AG08395 (cell line): ENCODE measurements at places on chromosomes 4 and X.

DNA sequence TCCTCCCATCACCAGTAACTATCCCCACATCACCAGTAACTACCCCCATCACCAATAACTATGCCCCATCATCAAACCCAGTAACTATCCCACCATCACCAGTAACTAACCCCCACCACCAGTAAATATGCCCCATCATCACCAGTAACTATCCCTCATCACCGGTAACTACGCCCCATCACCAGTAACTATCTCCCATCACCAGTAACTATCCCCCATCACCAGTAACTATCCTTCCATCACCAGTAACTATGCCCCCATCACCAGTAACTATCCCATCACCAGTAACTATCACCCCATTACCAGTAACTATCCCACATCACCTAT lies 2.9 kb downstream of the ASMTL start:
- DNase-seq, result no peak

- no peak for DNase-seq
Observed at GRCh38 chr4:176303938-176304337, 15.8 kb upstream of the SPCS3 start.

DNA sequence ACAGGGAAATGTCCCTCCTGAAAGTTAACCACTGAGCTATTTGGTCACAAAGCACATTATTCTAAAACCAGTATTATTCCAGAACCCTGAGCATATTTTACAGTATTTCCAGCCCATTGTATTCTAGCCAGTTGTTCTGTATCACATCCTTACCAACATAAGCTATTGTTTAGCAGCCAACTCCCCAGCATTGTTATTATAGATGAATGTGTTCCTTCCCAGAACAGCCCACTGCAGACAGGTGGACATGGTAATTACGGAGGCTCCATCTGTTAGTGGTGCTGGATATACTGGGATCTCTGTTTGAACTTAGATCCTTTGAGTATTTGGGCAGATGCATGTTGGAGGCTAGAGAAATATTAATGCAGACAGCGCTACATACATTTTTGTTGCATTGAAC lies 126.1 kb downstream of the MGST2 start:
- DNase-seq, result no peak

- no peak for DNase-seq
Observed at GRCh38 chr4:15704129-15704528, 1.3 kb downstream of the BST1 start.

DNA sequence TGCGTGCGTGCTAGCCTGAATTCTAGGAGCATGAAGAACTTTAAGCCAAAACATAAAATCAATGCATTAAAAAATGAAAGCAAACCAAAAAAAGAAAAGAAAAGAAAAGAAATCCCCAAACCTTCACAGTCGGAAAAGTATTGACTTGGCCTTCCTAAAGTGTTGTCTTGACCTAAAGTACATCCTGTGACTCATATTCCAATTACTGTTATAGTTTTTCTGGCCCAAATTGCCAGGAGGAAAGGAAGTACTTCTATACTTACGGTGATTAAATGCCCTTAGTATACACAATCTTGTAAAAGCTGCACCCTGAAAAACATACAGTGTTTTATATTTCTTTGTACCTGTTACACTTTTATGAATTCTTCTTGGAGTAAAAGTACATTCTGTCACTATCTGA lies 512.8 kb downstream of the ANKRD50 start:
- no peak for DNase-seq

DNA sequence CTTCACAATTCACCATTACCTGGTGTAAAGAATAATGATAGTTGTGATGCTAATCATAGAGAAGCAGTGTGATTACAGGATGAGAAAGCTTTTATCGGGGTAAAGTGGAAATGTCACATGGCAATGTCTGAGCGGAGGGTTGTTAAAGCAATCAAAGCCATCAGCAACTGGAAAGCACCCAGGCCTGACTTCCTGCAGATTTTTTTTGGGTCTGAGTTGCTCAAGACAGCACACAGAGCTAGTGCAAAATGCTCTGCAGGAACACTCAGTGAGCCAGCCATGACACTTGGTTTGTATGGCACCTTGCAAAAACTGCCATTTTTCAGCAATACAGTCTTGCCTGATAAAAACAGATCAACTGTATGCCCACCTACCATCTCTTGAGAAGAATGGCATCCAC lies 152.9 kb downstream of the COL4A6 start:
- DNase-seq, result no peak

- no peak for DNase-seq
Observed at GRCh38 chrX:154441564-154441963, 2.4 kb upstream of the FAM50A start.

GRCh38 chrX:35046660-35047296 lies 104.2 kb downstream of the FAM47B start:
- no peak for DNase-seq

- no peak for DNase-seq
Observed at GRCh38 chrX:53135581-53135980, 41.6 kb downstream of the KANTR start.

GRCh38 chr4:151553874-151554273 lies 144.9 kb downstream of the FHIP1A start:
- no peak for DNase-seq

DNA sequence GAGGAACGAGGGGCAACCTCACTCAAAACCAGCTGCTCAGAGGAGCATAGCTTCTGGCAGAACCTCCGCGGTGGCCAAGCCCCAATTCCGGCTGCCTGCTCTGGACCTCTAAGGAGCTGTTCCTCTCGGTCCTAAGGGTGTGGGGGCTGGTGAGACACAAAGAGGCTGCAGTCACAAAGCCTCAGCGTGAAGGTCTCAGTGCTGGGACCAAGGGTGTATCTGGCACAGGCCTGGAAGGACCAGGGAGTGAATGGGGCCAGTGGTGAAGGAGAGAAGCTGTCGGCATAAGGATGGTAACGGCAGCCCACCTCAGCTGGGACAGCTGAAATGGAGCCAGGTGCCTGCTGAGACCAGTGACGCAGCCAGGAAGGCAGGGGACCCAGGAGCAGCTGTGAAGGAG lies 5.3 kb downstream of the PDE6B start:
- no peak for DNase-seq

GRCh38 chrX:72009731-72010130 lies 99.1 kb downstream of the NHSL2 start:
- DNase-seq, result no peak

GRCh38 chrX:26954029-26954428 lies 509.1 kb downstream of the PPP4R3C start:
- DNase-seq, result no peak

DNA sequence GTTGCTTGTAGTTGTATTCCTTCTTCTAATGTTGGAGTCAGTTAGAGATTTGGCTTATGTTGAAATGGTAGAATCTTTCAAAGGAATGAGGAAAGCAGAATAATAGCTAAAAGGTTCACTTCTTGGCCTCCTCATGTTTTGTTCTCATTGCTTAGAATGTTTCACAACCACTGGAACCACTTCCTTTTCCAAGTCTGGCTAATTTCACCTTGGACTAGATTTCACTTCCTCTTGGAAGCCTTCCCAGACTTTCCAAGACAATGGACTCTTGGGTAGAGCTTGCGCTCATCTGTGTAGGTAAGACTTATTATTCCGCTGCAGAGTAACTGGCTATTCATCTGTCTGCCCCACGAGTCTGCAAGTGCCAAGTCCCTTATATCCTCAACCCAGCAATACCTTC lies 8.3 kb downstream of the SPATA18 start:
- peak; percentile 26 for DNase-seq

GRCh38 chrX:12874581-12874980 lies 7.7 kb downstream of the TLR7 start:
- no peak for DNase-seq

- DNase-seq, result peak; percentile 14
Observed at GRCh38 chr4:157012781-157013180, 41.2 kb upstream of the PDGFC start.

- DNase-seq, result no peak
Observed at GRCh38 chrX:153448556-153449367, 2.9 kb upstream of the TREX2 start.

DNA sequence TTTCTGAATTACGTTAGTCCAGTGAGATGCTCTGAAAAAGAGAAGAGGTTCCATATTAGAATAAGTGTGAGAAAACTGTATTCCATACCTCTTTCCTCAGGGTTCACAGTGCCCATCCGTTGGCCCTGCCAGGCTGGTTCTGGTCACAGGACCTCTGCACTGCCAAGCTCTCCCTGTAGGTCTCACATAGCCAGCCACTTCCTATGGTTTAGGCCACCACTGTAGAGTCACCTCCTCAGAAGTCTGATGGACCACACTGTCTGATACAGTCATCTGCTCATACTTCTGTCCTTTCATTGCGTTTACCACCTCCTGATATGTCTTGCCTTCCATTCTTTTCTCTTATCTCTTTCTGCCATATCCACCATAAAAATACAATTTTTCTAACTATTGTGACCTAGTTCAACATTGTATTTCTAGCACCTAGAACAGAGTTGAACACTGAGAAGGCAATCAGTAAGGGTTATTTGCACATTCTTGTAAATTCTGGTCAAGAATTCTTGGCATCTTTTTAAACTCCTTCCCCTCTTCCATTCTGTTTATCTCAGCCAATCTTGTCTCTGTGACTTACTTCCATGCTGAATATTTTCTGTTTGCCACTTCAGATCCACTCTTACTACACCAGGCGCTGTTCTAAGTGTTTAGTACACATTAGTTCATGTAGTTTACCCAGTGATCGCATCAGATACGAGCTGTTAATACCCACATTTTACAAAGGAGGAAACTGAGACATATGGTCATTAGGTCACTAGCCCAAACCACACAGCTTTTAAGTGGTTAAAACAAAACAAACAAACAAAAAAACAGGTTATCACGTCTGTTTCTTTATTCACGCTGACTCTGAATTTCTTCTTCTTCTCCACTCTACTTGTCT lies 125.6 kb downstream of the CBR4 start:
- DNase-seq, result no peak

DNA sequence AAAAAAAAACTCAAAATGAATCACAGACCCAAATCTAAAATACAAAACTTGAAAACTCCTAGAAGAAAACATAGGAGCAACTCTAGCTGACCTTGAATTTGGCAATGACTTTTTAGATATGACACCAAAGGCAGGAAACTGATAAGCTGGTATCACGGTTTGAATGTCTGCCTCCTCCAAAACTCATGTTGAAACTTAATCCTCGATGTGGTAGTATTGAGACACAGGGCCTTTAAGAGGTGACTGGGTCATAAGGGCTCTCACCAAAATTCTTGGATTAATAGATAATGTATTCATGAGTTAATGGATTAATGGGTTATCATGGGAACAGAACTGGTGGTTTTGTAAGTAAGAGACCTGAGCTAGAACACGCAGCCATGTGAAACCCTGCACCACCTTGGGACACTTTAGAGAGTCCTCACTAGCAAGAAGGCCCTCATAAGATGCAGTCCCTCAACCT lies 40.5 kb downstream of the FRYL start:
- DNase-seq, result no peak

DNA sequence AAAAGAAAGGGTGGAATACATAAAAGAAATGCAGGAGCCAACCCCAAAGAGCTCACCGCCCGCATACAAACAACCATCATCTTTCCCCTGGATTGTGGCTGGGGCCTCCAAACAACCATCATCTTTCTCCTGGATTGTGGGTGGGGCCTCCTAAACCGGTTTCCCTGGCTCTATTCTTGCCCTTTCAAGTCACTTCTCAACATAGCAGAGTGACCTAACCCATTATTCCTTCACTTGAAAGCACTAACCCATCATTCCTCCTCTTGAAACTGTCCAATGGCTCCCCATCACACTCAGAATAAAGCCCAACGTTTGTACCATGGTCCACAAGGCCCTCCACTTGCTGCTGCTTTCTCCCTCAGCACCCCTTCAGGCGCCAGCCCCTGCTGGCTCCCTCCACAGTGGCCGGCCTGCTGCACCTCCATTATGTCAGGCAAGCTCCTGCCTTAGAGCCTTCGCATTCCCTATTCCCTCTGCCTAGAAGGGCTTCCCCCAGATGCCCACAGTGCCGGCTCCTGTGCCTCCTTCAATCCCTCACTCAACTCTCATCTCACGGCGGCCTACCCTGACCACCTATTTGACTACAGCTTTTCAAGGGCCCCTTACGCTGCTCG lies 24.1 kb downstream of the SMIM43 start:
- DNase-seq, result no peak

- peak; percentile 31 for DNase-seq
Observed at GRCh38 chr4:129043523-129043922, 49.8 kb downstream of the SCLT1 start.

DNA sequence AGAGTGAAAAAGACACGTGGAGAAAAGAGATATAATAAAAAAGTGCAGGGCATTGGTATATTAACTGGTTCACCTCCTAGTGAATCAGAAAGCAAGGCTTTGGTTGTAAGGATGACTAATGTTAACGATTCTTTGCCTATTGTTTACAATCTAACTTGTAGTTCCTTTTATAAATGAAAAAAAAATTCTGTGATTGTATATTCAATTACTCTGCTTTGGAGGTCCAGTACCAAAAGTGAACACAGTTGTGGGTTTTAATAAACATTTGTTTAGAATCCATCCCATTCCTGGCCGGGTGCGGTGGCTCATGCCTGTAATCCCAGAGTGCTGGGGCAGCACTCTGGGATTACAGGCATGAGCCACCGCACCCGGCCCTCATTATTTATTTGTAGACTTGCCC lies 36.9 kb upstream of the PRSS12 start:
- peak; percentile 20 for DNase-seq

- DNase-seq, result no peak
Observed at GRCh38 chrX:67779099-67779498, 235.3 kb downstream of the AR start.

DNA sequence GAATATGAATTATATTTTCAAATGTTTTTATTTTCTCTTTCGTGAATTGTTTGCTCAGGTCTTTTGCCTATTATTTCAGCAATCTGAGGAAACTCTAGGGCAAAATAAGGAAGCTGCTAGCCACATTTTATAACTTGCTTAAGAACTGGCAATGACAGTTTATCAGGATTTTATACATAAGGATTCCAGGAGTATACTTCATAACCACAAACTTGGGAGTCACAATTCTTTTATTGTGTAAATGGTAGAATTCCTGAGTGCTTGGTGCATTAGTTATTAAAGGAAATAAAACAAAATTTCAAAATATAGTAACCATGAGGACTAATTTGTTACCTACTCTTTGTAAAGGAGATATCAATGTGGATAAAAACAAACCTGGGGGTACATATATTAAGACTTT lies 54.4 kb downstream of the PALLD start:
- DNase-seq, result peak; percentile 67

GRCh38 chrX:48560681-48561080 lies 13.6 kb upstream of the RBM3 start:
- no peak for DNase-seq

DNA sequence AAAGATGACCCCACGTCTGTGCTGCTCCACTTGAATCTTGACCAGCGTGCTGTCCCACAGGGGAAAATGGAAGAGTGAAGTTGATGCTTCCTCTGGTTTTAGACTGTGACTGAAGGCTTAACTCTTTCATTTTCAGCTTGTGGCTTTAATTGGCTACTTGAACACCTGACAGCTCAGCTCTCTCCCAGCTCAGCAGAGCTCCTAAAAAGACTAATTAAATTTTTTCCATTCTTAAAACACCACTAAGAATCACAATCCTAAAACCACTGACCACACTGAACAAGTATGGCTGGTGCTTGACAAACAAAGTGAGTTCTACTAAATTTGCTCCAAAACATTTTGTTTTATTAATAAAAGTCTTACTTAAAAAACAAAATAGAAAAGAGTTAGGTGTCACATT lies 71.7 kb downstream of the SRPX start:
- no peak for DNase-seq

GRCh38 chr4:13902146-13902545 lies 274.6 kb upstream of the BOD1L1 start:
- DNase-seq, result no peak

- no peak for DNase-seq
Observed at GRCh38 chrX:38799995-38800580, 1.2 kb upstream of the MID1IP1 start.
